ENCODE measurements at places on chromosomes 4 and X. TPM values are rescaled to one million over a fixed set of nuclear protein-coding genes. Genes with fewer than 3 reads are reported as not detected.

DNA sequence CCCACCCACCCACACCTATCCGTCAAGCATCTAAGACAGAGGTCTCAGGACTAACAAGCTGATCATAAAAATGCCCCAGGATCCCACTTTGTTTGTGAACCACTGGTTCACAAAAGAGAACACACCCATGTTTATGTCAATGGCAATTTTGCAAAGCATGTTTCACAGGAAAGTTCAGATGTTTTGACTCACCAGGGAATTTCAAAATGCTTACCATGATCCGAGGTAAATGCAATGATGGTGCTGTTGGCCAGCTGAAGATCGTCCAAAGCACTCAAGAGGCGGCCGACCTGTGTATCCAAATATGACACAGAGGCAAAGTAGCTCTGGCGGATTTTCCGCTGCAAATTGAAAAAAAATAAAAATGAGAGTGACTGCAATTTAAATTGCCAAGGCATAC lies 15.0 kb downstream of the IDS start:
- DNase-seq, result no peak

- DNase-seq, result no peak
These were observed 147.8 kb upstream of the BCOR start for GRCh38 chrX:40245488-40246071.

GRCh38 chr4:113760094-113760794 lies 1.3 kb downstream of the CAMK2D start:
- DNase-seq, result no peak

Gene CT45A1
- not detected for total RNA-seq

Gene CSN1S1
- not detected for total RNA-seq
